ENCODE measurements at places on chromosomes 12 and 14.

DNA sequence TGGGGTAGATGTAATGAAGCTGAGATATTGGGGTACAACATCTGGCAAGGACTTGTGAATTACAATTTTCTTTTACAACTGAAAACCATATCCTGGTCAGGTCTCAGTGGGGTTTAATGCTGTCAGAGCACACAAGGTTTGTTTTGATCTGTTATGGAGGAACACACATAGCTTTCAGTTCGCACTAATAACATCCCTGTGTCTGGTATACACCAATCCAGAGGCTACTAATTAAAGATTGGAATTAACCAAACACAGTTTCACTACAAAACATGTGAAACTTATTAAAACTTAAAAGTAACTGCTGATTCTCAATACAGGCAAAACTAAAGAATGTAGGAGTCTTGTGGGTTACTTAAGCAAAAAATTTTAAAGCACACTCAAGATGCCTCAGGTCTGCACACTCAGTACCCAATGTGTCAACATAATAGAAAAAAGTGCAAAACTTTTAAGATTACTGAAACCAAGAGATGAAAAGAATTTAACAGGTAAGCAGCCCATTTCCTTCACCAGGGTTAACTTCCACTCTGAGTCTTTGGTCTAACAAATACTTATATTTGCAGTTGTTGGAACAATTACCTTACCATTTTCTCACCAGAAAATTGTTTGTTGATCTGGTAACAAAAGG, 77.4 kb downstream of the LLPH start:
- DNase-seq = no peak

- DNase-seq = peak; percentile 52
Measured at GRCh38 chr14:105026802-105027563, 6.1 kb upstream of the CDCA4 start.

- DNase-seq = no peak
Measured at GRCh38 chr14:75626396-75626795, 34.3 kb downstream of the ERG28 start.

- no peak for DNase-seq
Measured at GRCh38 chr12:43392116-43392515, 159.9 kb downstream of the ADAMTS20 start.

- DNase-seq = peak; percentile 82
Measured at GRCh38 chr12:52020539-52021336, 14.0 kb downstream of the TAMALIN start.

Measured in GM20000 (cell line).